GM04504 (cell line): ENCODE measurements at places on chromosomes 6 and 20.
A peak's percentile ranks its signal among the peaks of the same experiment; 100 is the strongest.

DNA sequence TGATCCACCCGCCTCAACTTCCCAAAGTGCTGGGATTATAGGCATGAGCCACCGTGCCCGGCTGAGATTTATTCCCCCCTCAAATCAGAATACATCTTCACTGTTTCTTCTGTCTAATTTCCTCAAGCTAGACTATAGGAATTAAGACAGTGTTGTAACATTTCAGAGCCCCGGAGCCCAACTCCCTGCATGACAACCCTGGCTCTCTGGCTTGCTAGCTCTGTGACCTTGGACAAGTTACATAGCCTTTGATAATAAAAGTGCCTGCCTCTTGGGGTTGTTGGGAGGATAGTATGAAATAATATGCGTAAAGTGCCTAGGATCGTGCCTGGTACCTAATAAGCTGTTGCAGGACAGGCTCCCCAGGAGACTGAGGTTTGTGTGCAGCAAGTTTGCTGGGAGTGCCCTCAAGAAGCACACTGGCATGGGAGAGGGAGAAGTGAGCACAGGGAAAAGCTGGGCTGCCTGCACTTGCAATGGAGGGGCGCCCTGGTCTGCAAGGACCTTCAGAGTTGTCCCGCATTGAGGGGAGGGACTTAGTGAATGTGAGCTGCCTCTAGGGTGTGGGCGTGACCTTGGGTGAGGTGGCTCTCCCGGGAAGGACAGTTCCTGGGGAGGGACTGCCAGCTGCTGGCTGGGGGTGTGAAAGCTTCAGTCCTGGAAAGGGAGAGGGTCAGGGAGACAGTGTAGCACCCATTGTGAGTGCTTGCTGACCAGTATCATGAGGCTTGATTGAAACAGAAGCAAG lies 43.4 kb downstream of the TAF8 start:
- no peak for DNase-seq

DNA sequence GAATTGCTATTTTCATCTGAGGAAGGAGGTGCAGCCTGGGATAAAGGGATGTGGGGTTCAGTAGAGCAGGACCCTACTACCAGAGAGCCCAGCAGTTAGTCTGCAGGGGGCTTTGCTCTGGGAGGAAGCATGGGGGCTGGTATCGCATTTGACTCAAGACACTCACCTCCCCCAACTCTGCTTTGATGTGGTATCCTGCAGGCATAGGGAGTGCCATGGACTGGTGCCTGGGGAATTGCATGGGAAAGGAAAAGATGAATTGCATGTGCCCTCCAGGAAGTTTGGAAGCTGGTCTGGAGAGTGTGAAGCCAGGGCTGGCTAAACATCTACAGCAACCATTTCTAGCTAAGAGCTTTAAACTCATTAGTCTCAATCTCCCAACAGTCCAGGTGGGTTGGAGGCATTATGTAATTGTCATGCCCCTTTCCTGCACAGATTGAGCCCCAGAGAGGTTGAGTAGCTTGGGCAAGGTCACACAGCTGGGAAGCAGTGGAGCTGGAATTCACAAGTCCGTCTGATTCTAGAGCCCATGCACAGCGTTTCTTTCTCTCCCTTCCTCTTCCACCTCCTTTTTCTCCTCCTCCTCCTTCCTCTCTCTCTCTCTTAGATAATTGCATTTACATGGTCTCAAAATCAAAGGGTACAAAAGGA lies 26.2 kb upstream of the PNPLA1 start:
- DNase-seq = no peak

DNA sequence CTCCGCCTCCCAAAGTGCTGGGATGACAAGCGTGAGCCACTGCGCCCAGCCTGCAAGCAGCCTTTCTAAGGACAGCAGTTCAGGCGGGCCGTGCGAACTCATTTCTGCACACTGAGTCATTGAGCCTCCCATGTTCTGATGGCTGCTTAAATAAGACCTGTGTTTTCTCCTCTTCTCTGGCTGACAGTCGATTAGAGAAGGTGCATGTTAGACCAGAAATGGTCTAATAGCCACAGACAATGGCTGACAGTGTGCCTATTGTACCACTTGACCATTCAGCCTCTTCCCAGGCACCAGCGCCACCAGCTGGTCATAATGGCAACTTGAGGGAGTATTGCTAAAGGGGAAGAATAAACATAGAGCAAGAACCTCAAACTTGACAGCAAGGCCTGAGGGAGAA lies 6.2 kb downstream of the CST11 start:
- DNase-seq = no peak

GRCh38 chr6:32952817-32953739 lies at the start of gene HLA-DMA:
Gene HLA-DMA (minus strand): TSS chr6:32953097. CDS start chr6:32953036, 61 bp downstream.
- peak; percentile 97 for DNase-seq

GRCh38 chr20:19872001-19872400 lies 113.9 kb downstream of the RIN2 start:
- no peak for DNase-seq

GRCh38 chr6:2225422-2226392 lies 19.7 kb downstream of the GMDS start:
- DNase-seq = no peak

GRCh38 chr6:4506792-4507191 lies 269.4 kb upstream of the CDYL start:
- no peak for DNase-seq

- DNase-seq = no peak
Measured at GRCh38 chr6:99349171-99350141, at the start of gene FAXC. Gene FAXC (minus strand): TSS chr6:99349674. CDS start chr6:99349372, 302 bp downstream.

DNA sequence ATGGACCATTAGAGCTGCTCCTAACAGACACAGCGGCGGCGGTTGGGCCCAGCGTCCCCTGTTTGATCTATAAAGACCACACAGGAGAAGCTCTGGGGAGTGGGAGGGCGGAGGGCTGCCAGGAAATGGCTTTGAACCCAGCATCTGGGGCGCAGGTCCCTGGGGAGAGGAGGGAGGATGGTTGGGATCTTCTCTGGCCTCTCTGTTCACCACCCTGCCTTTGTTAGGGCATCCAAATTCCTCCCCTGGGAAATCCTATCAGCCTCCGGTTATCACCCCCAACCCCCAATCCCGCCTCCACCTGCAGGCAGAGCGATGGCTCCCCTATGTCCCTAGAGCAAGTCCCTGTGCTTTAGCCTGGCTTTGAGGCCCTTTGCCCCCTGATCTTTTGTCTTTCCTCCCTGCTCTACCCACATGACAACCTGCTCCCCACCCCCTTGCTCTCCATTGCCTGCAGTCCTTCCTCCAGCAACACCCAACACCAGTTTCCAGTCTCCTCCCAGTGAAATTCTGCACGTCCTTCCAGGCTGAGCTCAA lies 7.1 kb downstream of the XKR7 start:
- DNase-seq = no peak

- DNase-seq = no peak
Measured at GRCh38 chr6:16956361-16956760, 145.5 kb upstream of the STMND1 start.

DNA sequence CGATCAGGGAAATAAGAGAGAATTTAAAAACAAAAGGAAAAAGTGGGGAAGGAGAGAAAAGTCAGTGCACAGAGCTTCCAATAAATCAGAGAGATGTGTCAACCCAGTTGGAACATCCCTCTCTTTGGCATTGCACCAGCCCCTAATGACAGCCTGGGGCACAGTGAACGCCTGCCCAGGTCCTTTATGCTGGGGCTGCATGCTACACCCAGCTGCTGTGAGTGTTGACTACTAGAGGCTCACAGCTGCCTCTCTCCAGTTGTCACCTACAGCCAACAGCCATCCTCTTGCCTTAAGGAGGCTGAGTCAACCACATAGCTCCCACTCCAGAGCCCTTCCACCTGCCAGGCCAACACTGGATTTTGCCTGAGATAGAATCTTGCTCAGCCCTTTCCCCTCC lies 19.0 kb downstream of the OR2H2 start:
- no peak for DNase-seq

DNA sequence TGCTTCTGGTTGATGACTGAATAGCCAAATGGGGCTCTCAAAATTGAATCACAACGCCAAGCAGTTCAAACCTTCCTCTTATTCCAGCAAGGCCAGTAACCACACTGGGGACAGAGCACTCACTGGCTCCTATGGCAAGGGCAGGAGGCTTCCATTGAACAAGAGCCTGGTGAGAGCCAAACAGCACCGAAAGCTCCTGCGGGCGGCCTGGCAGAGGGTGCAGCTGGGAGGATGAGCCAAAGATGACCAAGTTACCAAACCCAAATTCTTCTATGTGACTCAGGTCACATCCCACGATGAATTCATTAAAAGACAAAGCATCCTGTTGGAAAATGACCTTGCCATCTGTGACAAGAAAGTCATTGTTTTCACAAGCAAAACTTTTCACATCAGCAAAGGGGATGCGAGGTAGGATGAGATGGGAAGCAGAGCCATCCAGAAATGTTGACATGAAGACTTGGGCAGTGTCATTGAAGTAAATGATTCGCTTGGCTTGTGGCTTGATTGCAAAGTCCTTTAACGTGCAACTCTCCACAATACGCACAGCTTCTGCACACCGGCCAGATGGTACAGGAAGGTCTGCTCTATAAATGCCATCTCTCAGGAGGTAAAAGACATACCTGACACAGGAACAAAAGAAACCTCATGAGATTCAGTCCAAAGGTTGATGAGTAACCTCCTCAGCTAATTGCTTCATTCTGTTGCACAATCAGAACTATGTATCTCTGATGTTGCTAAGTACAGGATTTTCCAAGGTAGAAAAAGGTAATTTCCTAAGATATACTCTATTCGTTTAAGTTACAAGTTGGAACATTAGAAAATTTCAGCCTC lies 36.3 kb downstream of the ROS1 start:
- no peak for DNase-seq

DNA sequence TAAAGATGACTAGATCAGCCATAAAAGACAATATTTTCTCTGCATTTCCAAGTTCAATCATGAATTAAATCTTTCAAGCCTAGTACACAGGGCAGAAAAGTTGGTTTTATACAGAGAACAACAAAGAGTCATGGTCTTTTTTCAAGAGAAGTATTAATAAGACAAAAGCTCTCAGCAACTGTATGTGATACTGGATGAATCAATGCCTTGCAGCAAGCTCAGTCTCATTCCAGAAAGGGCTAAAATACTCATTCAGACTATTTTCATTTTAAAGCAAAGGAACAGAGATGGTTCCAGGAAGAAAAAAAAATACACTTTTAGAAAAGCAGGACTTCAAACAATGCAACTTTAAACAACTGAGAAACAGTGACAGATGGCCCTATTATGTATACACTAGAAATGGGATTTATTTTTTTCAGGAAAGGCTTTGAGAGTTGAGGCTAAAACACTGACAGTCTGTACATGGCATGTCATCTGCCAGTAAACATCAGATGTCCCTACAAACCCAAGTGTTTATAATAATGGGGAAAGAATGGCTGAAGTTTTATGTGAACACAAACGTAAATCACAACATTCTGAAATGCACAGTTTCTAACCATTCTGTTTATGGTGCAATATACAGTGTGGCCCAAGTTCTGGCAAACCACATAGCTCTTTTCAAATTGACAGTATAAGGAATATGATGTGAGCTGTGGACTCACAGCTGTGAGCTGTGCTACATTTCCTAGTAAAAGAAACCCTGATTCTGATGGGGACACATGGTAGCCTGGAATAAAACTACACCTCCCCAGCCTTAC lies 114.3 kb upstream of the DST start:
- DNase-seq = no peak

DNA sequence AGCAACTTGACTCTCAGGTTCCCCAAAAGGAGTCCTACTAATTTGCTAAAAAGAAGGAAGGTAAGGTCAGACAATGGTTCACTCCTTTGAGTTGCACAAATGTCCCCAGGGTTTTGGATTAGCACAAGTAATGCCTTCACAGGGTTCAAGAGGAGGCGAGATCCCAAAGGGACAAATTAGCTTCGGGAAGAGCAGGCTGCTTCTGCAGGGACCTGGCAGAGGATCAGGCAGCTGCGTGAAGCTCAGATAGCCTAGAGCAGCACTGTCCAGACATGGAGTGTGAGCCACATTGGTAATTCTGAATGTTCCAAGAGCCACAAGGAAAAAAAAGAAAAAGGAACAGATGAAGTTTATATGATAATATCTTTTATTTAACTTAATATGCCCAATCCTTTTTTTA lies 115.4 kb downstream of the CFAP61 start:
- no peak for DNase-seq

DNA sequence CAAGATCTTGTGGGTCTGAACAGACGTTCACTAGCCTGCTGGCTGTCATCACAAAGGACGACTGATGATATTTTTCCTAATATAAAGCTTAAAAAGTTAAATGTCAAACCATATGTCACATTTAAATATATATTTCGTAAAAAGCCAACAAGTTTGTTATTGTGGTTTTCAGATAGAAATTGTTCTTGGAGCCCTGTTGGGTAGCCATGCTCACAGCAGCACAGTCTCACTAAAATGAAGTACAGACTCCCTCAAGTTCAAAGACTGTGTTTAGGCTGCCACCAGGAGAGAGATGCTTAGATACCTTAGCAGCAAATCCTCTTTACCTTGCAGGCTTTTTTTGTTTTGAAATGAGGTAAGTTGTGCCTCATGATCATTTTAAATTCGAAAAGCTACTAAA lies 17.8 kb downstream of the EEF1E1 start:
- no peak for DNase-seq

GRCh38 chr6:170144571-170145271 lies 146.2 kb downstream of the DLL1 start:
- DNase-seq = no peak

DNA sequence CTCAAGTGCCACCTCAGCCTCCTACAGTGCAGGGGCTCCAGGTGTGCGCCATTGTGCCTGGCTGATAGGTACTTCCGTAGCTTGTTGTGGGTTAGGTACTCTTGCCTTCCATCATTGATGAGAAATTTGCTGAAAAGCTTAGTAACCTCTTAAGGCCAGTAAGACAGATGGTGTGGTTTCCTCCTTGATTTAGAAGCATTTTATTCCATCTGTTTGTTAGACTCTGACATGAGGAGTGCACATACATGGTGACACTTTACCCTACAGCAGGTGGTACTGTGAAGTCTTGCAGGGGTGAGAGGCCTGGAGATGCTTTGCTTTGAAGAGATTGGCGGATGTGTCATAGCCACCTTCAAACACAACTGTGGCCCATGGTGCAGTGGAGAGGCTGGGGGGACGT lies 14.8 kb upstream of the MTG2 start:
- DNase-seq = no peak

DNA sequence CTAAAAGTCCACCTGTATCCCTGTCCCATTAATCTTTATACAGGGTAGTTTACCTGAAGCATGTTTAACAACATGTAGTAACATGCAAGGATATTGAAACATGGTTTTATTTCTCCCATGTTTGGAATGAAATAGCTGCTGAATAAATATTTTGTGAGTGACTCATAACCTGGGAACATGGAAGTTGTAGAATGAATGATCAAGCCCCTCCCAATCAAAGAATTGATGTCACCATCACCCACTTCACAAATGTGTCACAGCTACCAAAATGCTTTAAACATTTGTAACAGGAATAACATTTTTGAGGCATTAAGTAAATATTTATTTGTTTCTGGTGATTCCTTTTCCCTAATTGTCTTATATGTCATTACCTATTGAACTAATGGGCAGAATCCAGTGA lies 58.9 kb upstream of the TNFAIP3 start:
- peak; percentile 23 for DNase-seq

DNA sequence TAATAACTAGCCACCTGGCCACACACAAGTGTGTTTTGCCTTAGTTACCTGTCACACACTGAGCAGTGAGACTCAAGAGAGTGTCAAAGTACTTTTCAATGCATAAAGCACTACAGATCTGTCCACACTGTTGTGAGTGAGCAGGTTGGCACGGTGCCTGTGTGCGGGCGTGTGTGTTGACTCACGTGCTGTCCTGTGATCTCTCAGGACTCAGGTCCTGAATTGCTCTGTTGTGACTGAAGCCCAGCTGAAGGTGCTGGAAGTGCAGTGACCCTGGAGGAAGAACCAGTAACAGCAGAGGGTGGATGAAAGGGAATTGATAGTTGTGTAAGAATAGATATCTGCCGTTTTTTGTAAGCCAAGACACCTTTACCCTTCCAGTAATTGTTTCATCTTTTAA lies 18.3 kb downstream of the SLC16A10 start:
- DNase-seq = peak; percentile 4
